ENCODE measurements at places on chromosomes 6 and 20.

DNA sequence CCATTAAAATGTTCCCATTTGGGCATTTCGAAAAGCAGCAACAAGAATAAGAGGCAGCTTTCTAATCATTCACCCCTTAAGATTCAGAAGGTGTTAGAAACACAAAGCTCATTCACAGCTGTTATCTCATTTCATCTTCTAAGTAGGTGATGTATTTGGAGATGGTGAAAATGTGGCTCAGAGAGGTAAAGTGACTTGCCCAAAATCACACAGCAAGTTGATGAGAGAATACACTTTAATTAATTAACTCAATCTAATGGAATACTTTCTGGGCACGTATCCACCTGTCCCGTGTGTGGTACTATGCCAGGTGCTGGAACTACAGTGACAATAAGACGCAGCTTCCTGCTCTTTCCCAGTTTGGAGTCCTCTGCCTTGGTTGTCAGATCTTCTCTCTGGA lies 147.4 kb upstream of the LRFN2 start:
- no peak for DNase-seq

DNA sequence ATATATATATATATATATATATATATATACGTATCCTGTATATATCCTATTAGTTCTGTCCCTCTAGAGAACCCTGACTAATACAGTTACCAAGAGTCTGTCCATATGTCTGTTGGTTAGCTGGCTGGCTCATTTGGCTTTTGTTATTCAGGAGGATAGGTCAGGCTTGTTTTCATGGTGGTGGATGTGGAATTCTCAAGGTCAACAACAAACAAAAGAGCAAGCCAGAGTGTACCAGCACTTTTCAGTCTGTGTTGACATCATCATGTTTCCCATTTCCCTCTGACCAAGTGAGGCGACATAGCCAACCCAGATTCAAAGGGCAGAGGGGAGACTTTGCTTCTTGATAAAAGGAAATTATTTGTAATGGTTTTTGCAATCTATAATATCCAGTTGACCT lies 88.5 kb upstream of the PTCHD4 start:
- DNase-seq, result no peak

DNA sequence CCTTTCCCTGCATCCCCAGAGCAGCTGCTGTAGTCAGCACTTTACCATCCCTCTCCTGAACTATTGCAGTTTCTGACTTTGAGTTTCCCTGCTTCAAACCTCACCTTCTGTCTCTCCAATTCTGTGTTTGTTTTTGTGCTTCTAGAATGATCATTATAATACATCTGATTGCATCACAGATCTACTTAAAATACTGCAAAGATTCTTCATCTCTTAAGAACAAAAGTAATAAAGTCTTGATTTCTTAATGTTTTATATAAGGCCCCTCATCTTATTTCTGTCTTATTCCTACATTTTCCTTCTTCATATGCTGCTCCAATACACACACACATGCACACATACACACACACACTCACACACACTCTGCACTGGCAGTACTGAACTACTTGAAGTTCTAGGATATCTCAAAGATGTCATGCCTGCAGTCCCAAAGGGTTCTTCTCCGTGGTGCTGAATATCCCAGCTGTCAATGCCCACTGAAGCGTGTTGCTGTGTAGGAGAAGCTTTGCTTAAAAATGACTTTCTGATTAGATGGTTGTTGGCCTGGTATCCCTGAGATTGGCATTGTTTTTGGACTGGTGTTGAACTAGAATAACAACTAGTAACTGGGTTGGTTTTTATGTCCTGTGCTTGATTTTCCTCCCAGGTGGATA lies 97.2 kb downstream of the MAP3K4 start:
- no peak for DNase-seq

GRCh38 chr6:105428342-105428957 lies 25.6 kb upstream of the PREP start:
- no peak for DNase-seq

GRCh38 chr20:46954490-46955038 lies 59.9 kb downstream of the EYA2 start:
- no peak for DNase-seq

GRCh38 chr6:38517005-38517404 lies 122.7 kb downstream of the BTBD9 start:
- no peak for DNase-seq

GRCh38 chr20:16279320-16279719 lies 293.9 kb downstream of the KIF16B start:
- DNase-seq, result no peak

GRCh38 chr6:140604786-140605185 lies 1230.3 kb upstream of the CITED2 start:
- DNase-seq, result no peak

GRCh38 chr20:36098364-36098763 lies 56.2 kb upstream of the EPB41L1 start:
- DNase-seq, result no peak

GRCh38 chr6:47187113-47187512 lies 122.6 kb downstream of the TNFRSF21 start:
- DNase-seq, result no peak

DNA sequence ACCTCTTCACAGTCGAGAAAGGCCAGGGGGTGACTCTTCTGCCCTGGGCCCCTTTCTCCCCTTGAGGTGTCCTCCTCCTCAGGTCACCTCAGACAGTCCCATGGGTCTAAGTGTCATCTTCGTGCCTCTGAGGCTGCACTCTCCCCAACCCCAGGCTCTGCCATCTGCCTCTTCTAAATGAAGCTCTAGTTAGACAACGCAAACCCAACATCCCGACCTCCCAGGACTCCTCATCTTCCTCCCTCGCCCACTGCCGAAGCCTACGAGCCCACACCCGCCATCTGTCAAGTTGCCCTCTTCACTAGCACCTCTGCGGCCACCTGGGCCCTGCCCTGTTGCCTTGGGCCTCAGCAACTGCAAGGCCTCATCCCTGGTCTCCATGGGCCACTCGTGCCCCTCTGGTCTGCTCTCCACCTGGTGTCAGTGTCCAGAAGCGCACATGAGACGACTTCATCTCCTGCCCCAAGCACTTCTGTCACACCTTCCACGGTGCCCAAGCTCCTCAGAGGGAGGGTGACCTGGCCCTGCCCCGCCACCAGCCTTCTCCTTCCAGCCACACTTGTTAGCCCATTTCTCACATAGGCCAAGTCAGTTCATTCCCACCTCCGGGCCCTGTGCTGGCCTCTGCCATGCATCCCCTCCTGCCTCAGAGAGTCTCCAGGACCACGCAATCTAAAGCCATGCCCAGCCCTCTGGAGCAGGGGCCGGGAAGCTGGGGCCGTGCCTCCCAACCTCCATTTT lies 53.8 kb downstream of the RRBP1 start:
- no peak for DNase-seq

GRCh38 chr6:656460-657252 lies at the start of gene HUS1B:
TSS of gene HUS1B (minus strand) at chr6:657100. CDS start at chr6:656944, 156 bp downstream.
- no peak for DNase-seq

DNA sequence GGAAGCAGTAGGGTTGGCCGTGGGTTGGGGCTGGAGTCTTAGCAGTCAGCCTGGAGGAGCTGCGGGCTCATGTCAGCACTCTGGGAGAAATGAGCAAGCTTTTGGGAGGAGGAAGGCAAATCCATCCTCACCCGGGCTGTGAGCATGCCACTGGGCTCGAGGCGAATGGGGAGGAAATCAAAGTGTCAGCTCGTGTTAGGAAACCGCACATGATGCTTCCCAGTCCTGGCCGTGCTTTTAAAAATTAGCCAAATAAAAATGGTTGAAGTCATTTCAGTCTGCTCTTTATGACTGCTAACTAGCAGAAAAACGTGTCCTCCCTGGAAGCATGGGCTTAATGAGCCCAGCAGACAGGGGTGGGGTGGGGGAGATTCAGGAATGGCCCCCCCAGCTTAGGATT lies 98.1 kb downstream of the NFATC2 start:
- DNase-seq, result no peak

- DNase-seq, result no peak
These were observed 17.0 kb downstream of the NQO2 start for GRCh38 chr6:3016473-3017280.

DNA sequence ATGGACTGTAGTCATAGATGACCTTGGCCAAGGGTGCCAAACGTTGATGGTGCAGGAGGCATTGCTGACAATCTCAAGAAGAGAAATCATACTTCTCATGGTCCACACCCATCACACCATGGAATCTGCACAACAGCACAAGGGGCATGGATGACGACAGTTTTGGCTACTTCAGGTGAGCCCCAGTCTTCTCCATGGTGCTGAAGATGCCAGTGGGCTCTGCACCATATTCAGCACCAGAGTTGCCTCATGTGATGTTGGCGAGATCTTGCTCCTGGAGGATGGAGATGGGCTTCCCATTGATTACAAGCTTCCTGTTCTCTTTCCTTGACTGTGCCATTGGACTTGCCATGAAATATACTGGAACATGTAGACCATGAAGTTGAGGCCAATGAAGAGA lies 188.9 kb downstream of the NRN1 start:
- no peak for DNase-seq

DNA sequence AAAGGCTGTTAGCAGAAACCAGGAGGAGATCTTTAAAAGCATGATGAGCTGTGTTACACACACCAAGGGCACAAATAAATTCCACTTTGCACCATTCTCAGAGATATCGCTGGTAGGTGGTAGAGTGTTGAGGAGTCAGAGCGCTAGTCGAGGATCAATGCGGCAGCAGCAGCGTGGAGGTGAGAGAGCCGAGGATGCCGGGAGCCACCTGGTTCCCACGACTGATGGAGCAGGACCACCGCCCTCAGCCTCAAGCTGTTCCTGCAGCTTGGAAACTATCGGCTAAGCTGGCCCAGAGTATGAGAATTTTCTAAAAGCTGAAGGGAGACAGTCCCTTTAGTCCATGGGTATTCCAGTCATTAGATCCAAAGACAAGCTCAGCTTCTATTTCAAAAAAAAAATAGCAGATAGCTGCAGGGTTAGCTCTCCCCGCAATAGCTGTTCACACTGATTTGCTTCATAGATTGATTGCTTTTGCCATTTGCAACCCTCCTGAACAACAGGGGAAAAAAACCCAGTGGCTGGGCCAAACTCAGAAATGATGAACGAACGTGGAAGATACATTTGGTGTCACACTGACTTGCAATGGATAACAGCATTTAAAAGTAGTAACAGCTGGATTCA lies 106.2 kb downstream of the LCA5 start:
- DNase-seq, result no peak

- DNase-seq, result peak; percentile 37
These were observed 233.5 kb upstream of the QKI start for GRCh38 chr6:163180874-163181541.

- DNase-seq, result peak; percentile 28
These were observed 724 bp downstream of the CDKN1A start for GRCh38 chr6:36679043-36679833.

- DNase-seq, result no peak
These were observed 65.7 kb downstream of the HTR1B start for GRCh38 chr6:77397561-77397960.

DNA sequence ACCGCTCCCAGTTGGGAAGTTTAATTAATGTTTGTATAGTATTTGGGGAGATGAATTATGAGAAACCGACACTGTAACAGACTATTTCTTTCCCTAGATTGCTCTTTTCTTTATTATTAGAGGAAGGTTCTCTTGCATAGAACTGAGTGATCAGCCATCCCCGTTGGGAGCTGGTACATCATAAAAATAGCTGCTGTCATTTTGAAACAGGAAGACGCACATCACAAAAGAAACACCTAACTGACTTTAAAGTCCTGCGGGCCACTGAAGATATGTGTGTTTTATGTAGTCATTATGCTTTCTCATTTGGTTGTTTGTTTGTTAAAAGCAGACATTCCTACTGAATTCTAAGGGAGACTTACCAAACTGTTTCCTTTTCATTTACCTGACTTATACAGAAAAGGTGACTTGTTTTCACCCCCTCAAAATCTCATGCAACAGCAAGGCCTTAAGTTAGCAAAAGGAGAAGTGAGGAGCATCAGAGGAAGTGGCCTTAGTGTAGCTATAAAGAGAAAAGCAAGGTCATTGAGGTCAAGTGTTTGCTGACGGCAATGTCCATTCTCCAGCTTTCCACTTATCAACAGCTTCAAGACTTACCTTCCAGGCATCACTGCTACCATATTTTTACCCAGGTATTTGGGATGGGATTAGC lies 91.0 kb downstream of the PKHD1 start:
- no peak for DNase-seq

DNA sequence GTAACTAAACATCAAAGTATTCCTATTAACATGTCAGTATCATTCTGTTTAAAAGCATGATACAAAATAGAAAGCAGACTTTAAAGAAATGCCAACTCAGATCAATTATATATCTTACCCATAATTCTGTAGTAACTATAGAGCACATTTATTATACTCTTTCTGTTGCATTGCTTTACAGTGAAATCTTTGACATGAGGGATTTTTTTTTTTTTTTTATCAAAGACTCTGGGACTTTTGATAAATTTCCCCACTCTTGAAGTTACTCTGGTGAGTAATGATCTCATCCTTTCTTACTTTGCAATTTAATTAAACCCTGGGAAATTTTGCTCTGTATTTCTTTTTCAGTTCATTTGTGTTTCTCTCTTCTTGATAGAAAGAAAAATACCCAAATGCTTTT lies 17.4 kb downstream of the ADGRF4 start:
- no peak for DNase-seq

GRCh38 chr6:152232501-152233151 lies 404.5 kb downstream of the SYNE1 start:
- peak; percentile 23 for DNase-seq

- DNase-seq, result peak; percentile 52
These were observed 469 bp downstream of the SYNJ2 start for GRCh38 chr6:157982102-157982562.

GRCh38 chr6:76776876-76777275 lies 686.4 kb downstream of the HTR1B start:
- no peak for DNase-seq

Measured in activated T-cell treated with anti-CD3 and anti-CD28 coated beads, Interleukin-2, amount 50 U/mL, for 72 hours (primary cell).